ENCODE measurements at places on chromosomes 3 and 15.

DNA sequence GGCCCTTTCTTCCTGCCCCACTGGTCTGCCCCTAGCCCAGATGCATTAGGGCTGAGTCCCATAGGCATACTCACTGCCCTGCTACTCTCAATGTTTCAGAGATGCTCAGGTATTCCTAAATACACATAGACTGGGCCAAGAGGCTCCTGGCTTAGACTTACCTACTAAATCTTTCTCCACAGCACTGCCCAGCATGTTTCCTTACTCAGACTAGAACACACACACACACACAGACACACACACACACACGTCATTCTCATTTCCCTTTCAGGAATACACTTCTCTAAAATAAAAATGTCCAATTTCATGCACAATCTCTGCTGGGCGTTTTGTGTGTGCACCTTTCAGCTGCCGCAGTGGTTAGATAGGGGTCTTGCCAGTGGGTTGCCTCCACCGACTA is 175.7 kb downstream of the FAM43A start:
- no peak for DNase-seq

DNA sequence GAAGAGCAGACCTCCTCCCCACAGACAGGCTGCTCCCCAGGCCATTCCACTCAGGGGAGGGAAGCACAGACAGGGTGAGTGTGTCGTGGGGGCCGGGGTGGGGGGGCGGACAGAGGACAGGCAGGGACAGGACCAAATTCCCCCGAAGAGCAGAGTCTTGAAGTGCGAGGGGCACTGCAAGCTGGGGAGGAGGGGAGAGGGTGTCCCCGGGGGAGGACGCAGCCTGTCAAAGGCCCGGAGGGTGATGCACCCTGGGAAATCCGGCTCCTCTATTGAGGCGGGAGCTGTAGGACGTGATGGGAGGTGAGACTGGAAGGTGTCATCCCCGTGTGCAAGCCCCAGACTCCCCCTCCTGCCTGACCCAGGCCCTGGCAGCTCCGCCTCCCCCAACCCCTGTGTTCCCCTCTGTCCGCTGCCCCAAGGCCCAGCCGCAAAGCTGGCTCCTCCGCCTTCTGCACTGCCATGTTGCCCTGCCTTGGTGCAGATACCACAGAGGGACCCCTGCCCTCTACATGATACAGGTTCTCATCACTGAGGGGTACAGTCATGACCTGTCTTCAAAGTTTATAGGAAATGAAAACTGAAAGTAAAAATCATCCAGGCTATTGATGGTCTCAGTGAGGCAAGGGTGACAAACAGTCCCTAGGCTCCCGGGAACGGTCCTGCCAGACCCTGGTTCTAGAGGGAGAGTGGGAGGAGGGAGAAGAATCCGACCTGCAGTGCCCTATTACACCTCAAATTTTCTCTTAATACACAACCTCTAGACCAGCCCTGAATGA is 76.3 kb upstream of the IQSEC1 start:
- DNase-seq, result no peak

DNA sequence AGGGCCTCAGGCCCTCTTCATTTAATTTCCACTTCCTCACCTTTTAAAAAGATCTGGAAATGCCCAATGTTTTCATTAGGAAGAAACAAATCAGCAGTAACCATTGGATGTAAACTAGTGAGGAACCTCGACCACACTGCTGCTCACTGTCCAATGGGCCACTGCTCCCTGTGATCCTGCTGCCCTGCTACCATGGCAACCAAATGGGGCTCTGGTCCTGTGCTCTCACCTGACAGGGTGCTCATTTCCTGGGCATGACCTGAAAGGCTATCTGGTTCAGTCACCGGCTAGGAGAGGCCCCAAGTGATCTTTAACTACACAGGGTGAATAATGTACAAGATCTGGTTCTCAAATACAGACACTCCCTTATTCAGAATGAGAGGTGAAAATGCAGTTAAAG is 54.6 kb downstream of the ARHGEF3 start:
- no peak for DNase-seq

DNA sequence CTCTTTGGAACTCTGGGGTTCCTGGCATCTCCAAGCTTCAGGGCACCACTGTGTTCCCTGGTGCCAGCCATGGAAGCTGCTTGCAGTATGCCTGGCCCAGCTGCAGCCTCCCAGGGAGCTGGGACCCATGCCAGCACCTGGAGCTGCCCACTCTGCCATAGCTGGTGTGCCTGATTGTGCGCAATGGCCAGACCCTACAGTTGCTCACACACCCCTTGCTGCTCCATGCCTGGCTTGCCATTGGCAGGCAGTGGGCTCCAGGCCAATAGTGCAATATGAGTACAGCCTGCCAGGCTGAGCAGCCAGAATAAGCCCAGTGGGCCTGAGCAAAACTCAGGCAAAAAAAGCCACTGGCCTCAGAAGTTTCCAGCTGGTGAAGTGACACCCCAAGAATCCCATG is 43.8 kb upstream of the LRRFIP2 start:
- no peak for DNase-seq

GRCh38 chr15:70039917-70040316 is 57.8 kb downstream of the TLE3 start:
- no peak for DNase-seq

- DNase-seq, result no peak
Observed at GRCh38 chr3:37321863-37322262, 147.5 kb upstream of the LRRFIP2 start.

GRCh38 chr3:107633327-107634098 is 110.8 kb downstream of the BBX start:
- no peak for DNase-seq

DNA sequence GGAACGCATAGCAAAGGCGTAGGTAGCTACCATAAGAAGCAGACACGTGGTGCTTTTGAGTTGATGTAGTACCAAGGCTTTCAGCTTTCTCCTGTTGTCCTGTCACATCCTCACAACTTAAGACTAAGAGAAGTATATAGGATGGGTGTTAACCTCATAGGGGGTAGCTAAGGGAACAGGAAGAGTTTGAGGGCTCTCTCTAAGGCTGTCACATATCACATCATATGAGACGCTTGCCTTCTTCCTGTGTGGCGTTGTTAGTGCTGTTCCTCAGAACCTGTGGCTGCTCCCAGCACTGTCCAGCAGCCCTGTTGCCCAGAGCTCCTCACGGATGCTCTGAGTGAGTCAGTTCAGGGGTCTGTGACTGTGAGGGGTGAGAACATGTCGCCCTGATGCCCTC is 14.7 kb downstream of the DHX30 start:
- no peak for DNase-seq

DNA sequence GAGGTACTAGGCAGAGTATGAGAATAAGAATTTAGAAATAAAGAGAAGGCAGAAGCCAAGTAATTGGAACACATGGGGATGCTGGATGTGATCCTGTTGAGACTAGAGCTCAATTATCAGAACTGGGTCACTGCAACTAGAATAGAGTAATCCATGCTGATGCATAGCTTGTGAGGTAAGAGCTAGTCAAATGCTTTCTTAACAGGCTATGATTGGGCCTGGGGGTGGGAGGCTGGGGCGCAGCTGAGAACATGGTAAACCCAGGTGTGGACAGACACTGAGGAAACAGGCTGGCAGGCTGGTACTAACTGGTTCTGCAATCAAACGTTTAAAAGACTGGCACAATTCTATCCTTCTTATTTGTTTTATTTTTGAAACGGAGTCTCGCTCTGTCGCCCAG is 50.5 kb upstream of the LRRFIP2 start:
- DNase-seq, result no peak

DNA sequence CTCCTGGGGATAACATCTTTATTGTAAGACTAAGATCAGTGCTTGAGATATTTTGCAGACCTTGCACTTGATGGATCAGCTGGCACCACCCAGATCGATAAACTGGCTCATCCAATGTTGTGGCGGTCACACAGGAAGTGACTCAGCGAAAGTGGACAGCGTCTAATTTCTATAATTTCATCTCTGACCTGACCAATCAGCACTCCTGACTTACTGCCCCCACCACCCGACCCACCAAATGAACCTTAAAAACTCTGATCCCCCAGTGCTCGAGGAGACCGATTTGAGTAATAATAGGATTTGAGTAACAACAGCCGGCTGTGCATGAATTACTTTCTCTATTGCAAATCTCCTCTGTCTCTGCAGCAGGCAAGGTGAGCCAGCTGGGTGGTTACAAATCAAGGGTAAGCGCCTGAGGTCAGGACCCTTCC is 62.7 kb upstream of the RNU6-1 start:
- no peak for DNase-seq

DNA sequence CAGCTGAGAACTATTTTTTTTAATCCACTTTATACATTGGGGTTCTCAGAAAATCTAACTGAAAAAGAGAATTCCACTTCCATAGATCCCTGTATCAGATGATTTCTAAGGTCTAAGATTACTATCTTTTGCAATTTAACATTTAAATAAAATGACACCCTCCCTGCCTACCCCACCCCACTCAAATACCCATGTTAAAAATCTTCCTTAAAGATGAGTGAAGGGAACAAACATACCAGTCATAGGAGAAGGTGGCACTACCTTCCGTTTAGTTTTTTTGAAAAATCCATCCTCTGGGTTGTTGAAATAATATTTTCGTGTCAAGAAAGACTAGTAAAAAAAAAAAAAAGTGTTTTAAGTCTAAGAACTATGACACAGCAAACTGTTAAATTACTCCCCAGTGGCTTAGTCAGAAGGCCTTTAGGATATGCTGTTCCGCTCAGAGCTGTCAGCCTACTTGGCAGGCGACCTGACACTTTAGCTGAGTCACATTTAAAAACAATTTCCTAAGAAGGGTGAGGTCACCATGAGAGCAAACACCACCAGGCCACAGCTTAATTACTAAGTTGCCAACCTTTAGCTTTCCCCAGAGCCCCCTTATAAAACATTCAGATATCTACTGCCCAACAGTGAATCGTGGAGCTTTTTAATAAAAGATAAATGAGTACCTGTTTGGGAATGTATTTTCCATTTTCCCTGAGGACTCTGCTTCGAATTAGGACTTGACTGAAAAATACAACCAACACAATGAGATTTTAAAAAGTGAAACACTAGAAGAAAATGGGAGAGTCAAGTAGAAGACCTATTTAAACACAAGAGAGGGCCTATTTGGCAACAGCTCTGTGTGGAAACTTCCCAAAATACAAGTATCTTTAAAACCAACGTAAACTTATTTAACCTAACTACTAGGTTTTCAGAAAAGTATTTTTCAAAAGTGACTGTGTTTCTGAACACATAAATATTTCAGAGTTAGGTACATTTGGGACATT is 9.6 kb downstream of the EMC3 start:
- no peak for DNase-seq

DNA sequence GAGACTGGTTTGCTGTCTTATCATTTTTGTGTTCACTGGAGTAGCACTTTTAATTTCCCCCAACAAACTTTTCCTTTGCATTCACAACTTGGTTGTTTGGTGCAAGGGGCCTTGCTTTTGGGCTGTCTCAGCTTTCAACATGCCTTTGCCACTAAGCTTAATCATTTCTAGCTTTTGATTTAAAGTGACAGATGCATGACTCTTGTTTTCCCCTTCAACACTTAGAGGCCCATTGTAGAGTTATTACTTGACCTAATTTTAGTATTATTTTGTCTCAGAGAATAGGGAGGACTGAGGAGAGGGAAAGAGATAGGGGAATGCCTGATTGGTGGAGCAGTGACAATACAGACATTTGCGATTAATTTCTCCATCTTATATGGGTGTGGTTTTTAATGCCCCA is 340.1 kb upstream of the MANF start:
- DNase-seq, result no peak

GRCh38 chr3:151631946-151632345 is 101.8 kb upstream of the AADACL2 start:
- DNase-seq, result no peak

DNA sequence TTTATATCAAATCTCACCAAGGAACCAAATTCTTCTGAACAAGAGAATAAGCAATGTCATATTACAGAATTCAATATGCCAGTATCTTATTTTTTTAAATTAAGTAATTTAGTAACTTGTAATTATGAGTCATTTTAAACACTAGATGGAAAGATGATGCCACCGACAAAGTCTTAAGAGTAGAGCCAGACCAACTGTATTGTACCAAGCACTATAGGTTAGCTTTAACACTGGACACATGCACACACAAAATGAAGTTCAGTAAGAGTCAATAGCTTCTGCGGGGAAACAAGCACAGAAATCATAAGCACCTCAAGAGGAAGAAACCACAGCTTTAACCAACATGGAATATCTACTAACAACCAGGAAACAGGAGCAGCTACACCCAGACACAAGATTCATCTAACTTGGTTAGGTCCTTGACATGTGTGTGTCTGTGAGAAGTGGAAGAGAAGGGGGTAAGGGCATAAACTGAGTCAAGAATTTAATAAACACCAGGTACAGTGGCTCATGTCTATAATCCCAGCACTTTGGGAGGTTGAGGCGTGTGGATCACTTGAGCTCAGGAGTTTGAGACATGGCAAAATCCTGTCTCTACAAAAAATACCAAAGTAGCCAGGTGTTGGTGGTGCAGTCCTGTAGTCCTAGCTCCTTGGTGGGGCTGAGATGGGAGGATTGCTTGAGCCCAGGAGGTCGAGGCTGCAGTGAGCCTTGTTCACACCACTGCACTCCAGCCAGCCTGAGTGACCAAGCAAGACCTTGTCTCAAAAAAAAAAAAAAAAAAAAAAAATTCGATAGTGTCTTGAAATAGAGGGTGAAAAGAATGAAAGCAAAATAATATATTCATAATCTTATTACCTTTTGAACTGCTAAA is 28.9 kb downstream of the DENND4A start:
- DNase-seq, result no peak

GRCh38 chr3:81763001-81763400 is 1.6 kb upstream of the GBE1 start:
- no peak for DNase-seq

DNA sequence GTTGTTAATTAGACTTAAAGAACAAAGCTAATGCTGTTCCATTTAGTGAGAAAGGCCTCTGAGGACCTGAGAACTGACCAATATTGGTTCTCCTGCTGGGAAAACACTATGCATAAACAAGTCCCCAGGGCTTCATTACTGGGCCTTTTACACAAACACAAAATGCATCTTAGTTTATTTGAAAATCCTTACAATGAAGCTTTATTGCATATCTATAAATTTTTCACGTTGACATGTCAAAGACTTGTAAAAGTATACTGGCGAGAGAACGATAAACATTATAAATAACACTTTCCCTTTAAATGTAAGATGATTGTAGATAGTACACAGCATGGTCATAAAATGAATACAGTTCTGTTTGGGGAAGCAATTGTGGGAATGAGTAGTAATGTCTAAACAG is 151.7 kb downstream of the ROBO2 start:
- DNase-seq, result peak; percentile 73

GRCh38 chr3:27554706-27555105 is 70.5 kb upstream of the SLC4A7 start:
- no peak for DNase-seq

DNA sequence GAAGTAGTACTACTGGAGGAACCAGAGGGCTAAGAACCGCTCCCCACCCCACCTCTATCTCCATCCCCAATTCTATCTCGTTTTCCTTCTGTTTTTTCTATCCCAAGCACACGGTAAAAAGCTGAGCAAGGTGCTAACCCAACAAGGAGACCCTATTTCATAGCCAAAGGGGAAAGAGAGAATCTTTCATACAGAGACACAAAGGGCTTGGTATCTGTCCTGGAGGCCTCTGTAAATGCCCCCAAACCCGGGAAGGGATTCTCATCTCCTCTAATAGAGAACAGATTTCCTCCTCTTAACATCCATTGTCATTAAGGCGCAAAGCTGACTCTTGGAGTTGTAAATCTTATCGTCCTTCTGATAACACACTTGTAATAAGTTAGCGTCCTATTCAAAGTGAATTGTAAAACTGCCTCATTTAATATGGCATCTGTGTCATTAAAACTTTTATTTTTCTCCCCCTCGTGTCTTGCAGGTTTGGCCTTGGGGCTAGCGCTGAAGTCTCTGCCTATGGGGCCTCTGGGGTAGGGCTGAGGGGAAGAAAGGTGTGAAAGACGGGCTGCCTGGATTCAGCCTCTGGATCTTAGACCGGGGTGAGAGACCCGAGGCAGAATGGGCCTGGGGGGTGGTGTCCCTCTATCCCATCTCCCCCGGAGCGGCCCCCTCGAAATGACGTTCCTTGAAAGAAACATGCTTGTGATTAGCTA is 12.1 kb downstream of the NR2F2 start:
- no peak for DNase-seq
